ENCODE measurements at places on chromosomes 4 and X. TPM values are rescaled to one million over a fixed set of nuclear protein-coding genes. Genes with fewer than 3 reads are reported as not detected.

Gene DMRTC1
- total RNA-seq, result not detected

Gene PABPC4L
- 0.39 TPM for total RNA-seq

Gene MAGEB2
- total RNA-seq, result not detected

Gene FOXR2
- not detected for total RNA-seq

Gene POLR2B
- 88.2 TPM for total RNA-seq

Gene ASB12
- 11.4 TPM for total RNA-seq

Gene FDCSP
- not detected for total RNA-seq

Gene CFP
- 3.8 TPM for total RNA-seq

Data from gastrocnemius medialis (tissue), 4 donors.